ENCODE measurements at places on chromosomes 7 and 10.

- DNase-seq = no peak
Measured at GRCh38 chr10:94024407-94024806, 30.7 kb downstream of the PLCE1 start.

DNA sequence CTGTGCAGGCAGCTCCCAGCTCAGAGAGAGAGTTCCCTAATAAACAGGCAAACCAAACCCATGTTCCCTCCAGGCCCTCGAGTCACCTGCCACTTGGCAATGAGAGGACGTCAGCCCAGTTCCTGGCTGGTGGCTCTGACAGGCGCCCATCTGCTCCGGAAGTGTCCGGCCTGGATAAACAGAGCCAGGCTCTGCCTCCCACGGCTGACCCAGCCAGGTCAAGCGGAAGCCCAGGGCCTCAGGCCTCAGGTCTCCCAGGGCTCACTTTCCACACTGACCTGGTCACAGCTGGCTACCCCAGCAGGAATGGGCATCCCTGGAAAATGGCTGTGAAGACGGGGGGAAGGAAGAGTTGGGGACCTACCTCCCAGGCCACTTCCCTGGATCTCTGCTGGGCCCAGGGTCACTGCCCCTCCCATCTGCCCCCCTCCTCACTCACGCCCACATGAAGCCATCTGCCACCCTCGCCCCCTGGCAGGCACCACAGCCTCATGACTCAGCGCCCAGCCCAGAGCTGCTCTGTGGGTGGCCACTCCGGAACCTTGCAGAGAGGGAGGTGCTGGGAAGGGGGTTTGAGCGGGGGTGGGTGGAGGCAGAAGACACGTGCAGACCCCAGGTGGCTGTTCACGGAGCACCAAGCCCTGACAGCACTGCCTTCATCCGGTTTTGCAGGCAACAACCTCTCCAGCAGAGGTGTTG, 37.4 kb upstream of the DUSP5 start:
- no peak for DNase-seq

GRCh38 chr10:80200687-80201086, 4.7 kb downstream of the ANXA11 start:
- no peak for DNase-seq

- DNase-seq = no peak
Measured at GRCh38 chr7:134367956-134368749, 51.4 kb upstream of the SLC35B4 start.

GRCh38 chr7:20514364-20514763, 101.1 kb upstream of the ABCB5 start:
- no peak for DNase-seq

DNA sequence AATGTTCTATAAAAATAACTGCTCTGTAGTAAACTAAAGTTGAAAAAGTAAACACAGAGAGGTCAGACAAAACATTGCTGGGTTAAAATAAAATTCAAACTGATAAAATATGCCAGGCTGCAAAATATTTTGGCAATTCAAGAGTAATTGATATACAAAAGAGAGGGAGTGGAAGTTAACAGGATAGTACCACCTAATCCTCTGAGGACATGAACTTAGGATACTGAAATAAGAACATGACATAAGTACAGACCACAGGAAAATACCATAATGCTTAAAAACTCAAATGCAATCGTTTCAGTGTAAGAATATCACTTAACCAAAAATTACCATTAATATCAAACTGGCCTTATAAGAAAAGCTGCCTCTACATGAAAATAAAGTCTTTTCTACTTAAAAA, 37.6 kb upstream of the GPR22 start:
- DNase-seq = no peak

- no peak for DNase-seq
Measured at GRCh38 chr7:27663989-27664331, 1.3 kb upstream of the HIBADH start.

DNA sequence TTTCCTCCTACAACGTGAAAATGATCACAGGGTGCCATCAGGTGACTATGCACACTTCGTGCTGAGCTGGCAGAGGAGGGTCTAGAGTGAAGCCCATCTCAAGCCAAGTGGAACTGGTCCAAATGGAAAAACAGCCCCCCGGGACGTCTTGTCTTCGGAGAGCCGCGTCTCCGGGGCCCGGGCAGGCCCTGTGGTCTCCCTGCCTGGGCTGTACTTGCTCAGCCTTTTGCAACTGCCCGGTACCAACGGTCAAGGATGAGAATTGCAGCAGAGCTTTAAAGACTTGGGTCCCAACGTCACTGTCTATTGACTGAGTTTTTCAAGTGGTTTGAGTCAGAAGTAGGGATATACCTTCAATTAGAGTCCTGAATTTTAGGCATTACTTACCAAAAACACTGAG, 315.5 kb downstream of the PTPRN2 start:
- no peak for DNase-seq

DNA sequence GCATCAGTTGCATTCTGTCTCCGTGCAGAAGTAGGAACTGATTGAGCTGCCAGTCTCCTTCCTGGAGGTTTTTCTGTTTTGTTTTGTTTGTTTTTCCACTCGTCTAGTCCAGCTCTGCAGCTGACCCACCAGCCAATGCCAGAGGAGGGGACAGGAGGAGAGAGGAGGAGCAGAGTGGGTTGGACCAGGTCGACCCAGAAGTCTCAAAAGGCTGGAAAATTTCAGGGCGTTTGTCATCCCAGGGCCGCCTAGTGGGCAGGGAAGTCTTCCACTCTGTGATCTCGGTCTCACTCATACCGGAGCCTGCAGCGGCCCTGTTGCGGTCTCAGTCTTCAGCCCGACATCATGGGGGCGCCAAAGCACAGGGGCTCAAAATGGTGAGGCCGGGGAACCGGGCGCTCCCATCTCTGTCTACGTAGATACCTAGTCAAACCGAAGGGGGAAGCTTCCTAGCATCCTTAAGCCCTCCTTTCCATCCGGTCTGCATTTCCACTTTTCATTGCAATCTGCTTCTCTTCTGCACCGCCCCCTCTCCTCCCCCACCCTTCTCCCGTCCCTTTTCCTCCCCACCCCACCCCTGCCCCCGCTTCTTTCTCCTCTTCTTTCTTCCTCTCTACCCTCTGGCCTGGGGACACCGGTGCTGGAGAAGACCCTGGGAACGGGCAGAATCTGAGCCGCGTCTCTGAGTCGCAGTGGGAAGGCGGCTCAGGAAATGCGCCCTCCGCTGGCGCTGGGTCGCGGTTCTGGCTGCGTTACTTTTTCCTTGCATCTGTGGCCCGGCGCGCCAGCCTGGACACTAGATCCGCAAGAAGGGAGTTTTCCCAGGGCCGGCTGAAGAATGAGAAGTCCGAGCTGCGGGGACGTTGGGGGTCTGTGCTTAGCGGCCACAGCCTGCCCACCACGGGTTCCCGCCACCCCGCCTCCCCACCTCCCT, 16.2 kb upstream of the PAX2 start:
- DNase-seq = peak; percentile 31

- no peak for DNase-seq
Measured at GRCh38 chr7:128373606-128374005, 12.1 kb upstream of the PRRT4 start.

GRCh38 chr10:113711142-113711541, 31.4 kb downstream of the CASP7 start:
- DNase-seq = no peak

DNA sequence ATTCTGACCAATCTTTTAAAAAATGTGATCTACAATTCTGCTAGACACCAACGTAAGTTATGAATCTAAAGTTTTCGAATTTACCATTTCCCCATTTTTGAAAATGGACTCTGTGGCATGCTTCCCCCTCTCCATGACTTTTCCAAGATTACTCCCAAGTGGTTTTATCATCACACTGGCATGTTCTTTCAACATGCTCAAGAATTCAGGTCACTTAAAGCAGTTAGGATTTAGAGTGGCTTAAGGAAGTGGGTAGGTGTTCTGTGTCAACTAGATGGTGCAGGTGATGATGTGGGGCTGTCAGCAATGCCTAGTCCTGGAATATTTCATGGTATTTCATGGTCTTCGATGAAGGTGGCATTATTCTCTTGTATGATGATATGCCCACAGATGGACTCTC, 164.0 kb upstream of the ASAH2 start:
- DNase-seq = no peak

DNA sequence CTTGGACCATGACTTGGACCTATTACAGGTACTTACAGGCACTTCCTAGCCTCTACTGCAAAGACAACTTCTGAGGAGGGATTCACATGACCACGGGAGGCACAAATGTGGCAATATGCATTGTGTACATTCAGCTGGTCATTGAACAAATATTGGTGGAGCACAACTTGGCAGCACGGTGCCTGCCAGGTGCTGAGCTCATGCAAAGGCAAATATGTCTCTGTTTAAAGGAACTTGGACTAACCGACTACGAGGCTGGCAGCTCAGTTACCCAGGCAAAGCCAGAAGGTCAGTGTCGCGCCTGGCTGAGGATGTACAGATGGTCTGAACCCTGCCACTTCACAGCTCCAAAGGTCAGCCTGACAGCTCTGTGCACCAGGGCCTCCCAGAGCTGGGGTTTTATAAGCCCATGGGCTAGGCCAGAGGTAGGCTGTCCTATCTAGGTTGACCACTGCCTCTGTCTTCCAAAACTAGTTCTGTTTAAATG, 6.1 kb downstream of the DENND11 start:
- DNase-seq = peak; percentile 70

DNA sequence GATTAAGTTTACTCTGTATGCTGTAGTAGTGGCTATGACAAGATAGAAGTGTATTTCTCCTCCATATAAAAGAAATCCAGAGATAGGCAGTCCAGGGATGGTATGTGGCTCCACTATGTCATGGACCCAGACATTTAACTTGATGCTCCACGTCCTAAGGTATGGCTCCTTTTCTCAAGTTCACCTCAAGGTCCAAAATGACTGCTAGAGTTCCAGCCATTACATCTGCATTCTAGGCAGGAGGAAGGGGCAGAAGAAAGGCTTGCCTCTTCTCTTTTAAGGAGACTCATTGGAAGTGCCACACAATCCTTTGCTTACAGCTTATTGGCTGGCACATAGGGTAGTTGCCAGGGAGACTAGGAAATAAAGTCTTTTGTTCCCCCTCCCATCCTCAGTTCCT, 27.7 kb upstream of the ATXN7L1 start:
- DNase-seq = no peak
